ENCODE measurements at places on chromosomes 1 and 21.

GRCh38 chr1:214920337-214920736, 162.2 kb upstream of the KCNK2 start:
- no peak for DNase-seq

DNA sequence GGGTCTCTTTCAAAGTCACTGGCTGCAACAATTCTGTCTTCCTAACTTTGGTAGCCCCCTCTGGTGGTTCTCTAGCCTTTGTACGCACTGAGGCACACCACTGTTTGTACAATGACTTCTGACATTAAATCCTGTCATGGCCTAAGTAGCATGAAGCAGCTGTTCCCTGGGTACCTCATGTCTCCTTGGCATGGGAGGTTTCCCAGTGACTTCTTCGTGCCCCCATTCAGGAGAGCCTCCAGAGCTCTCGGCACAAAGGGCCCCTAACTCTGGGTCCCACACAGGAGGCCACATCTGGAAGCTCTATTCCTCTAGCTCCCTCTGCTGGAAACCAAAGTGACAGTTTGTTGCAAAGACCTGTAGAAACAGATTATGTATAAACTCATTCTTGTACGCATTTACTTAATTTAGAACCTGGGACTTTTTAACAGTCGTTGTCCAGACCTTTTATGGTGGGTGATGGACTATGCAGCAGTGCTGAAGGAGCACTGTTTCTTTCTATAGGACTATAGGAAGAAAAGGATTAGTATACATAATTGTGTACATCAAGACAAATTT, 13.4 kb downstream of the SWT1 start:
- peak; percentile 31 for DNase-seq

- DNase-seq: no peak
These were observed 282.8 kb downstream of the ZNF648 start for GRCh38 chr1:181778640-181779260.

- DNase-seq: no peak
These were observed 975.7 kb upstream of the ADGRL4 start for GRCh38 chr1:79982211-79982610.
